ENCODE measurements at places on chromosomes 3 and 15.

GRCh38 chr3:165748094-165748493 lies 89.1 kb downstream of the BCHE start:
- no peak for DNase-seq

DNA sequence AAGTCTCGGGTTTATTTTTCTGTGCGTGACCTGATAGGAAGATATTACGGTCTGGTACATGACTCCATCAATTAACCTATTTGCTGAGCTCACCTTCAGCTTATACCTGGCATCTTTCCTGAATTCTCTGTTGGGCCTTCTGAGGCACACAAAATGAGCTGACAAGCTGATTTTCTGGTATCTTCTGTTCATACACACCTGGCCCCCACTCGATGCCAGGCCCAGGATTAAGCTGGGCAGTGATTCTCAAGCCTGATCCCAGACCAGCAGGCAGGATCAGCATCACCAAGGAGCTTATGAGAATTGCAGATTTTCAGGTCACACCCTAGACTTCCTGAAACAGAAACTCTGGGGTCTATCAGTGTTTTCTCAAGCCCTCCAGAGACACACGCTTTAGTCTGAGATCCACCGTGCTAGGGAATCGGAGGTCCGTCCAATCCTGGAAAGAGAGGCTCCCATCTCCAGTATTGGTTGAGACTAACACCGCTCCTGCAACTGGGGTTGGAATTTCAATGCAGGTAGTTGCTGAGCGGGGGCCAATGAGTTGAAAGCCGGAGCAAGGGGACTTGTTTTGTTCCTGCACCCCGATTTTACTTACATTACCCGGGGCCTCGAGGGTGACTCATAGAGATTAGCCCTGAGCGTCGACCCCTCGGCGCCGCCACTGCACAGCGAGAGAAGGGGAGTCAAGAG lies 636 bp upstream of the EIF1B start:
- DNase-seq, result no peak

GRCh38 chr3:146178006-146178689 lies 17.2 kb upstream of the PLOD2 start:
- no peak for DNase-seq

- DNase-seq, result no peak
Observed at GRCh38 chr3:164401923-164402322, 676.4 kb downstream of the SI start.

GRCh38 chr15:31405200-31405920 lies 78.7 kb downstream of the KLF13 start:
- DNase-seq, result peak; percentile 4

DNA sequence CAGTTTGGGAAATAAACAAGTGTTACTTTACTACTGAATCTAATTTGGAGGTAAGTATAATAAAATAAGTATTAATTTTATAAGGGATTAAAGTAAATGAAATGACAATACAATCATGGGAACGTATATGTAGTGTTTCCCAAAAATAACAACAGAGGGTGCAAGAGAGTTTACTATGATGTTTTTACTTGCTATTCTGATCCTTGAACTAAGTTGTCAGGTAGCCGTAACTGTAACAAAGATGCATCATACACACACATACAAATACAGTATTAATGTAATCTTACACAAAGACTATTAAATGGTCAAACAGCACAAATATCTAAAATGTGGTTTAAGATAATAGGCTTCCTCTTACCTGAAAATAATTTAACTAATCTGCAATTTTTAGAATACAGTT lies 311.4 kb downstream of the TBC1D5 start:
- peak; percentile 6 for DNase-seq

GRCh38 chr15:33612721-33613304 lies 302.0 kb downstream of the RYR3 start:
- no peak for DNase-seq

GRCh38 chr3:180402471-180403073 lies 199.4 kb upstream of the TTC14 start:
- DNase-seq, result no peak

- DNase-seq, result no peak
Observed at GRCh38 chr3:99211309-99211708, 309.8 kb upstream of the DCBLD2 start.

GRCh38 chr3:112092496-112093179 lies 6.4 kb downstream of the C3orf52 start:
- DNase-seq, result peak; percentile 68

- DNase-seq, result no peak
Observed at GRCh38 chr3:86175593-86176444, 815.1 kb downstream of the VGLL3 start.

DNA sequence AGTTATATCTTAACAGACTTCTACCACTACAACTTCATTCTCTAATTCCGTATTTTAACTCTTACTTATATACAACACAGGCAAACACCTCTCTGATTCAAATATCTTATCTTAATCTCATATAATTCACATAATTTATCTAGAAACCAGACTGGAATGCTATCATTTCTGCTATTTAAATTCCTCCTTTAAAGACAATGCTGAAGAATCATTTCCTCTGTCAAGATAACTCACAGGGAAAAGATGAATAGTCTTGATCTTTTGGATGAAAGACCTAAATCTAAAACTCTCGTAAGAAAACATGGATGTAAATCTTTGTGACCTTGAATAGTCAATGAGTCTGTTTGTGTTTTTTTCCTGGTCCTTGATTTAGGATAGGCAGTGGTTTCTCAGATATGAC lies 135.3 kb upstream of the PLXND1 start:
- DNase-seq, result no peak

DNA sequence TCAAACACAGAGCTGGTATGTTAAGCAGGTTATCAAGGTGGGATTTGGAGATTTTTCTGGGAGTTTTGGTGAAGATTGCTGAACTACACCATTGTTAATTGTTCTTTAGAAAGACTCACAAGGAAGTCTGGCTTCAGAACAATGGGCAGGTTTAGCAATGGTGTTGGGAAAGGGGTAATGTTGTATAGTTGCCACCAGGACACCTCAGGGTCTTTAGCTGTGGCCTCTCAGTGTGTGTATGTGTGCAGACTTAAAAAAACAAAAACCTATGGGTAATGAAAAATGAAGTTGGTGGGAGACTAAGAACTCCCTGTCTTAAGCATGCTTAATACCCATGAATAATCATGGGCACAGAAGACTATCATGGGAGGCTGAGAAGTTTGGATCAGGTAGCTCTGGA lies 91.7 kb downstream of the MCTP2 start:
- no peak for DNase-seq

- no peak for DNase-seq
Observed at GRCh38 chr3:186200726-186201125, 91.8 kb upstream of the ETV5 start.

GRCh38 chr3:24435584-24435983 lies 59.1 kb downstream of the THRB start:
- no peak for DNase-seq

DNA sequence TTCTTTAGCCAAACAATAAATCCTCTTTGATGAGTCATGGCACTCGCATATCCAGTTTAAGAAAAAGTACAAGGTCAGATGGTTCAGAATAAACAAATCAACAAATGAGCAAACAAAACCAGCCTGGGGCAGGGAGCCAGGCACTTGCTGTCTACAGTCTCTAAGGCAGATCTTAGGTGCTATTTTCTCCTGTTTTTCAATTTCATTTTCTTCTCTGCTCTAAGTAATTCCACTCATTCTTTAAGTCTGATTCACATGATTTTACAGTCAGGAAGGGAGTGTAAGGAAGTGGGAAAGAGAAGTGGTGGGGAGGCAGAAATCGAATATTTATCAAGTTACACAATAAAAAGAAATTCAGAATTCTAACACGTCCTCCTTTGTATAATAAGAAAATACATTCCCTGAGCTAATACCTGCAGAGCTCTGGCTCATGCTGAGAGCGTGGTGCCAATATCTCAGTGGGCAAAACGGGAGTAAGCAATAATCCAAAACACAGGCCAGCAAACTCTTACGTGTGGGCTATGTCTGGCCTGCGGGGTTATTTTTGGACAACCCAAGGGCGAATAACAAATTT lies 298.6 kb downstream of the ADAMTS17 start:
- DNase-seq, result no peak

GRCh38 chr3:149487598-149488197 lies 13.2 kb downstream of the TM4SF4 start:
- no peak for DNase-seq

DNA sequence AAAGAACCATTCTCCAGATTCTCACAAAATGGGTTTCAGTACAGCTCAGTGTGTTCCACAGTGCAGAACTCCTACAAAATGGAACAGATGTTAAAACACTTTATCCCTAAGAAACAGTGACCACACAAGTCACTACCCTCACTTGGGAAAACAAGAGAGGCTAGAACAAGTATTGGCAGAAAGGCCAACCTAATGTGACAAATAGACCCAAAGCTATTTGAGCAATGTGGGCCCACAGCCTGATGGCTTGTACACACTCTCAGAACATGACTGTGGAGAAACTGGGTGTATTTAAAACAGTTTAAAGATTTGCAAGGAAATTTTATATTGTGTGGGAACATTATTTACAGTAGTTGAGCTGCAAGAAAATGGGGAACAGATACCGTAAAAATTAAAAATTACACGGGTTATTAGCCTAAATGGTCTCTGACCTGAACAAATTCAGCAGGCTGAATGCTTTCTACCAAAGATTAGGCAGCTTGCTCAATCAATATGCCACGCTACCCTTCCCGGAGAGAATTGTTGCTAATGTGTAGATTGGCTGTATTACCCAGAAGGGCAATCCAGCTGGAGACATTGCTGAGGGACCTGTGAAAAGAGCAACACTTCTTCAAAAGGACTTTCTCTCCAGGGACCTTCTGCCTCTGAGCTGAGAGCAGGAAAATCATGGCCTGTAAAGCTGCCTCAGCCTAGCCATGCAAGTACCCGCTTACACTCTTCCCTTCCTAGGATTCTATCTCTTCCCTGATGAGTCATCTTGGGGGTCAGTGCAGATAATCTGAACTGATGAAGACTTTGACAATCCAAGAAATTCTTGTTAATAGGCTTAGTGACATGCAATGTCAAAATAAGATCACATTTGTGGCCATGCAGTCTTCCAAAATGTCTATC lies 97.1 kb downstream of the STRIT1 start:
- no peak for DNase-seq

DNA sequence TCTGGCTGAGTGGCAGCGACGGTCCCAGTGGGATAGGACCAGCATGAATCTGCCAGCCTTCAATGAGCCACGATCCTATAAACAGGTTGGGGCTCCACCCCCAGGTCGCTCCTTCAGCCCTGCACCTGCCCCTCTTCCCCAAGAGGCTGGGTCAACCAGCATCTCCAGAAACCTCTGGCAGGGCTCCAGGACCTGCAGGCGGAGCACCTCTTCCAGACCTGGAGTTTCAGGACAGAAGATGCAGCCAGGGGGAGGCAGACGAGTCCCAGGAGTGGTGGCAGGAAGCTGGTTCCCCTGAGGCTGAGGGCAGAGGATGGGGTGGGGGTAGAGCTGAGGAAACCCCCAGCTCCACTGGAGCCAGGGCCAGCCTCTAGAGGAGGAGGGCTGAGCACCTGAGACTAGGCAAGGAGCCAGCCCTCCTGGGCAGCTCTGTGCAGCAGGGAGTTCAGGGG lies at the start of gene PLA2G4D:
Gene PLA2G4D (minus strand): TSS at position 51 of the 452 bp plus-strand sequence. CDS start 103 bp downstream, outside the sequence.
- peak; percentile 81 for DNase-seq

DNA sequence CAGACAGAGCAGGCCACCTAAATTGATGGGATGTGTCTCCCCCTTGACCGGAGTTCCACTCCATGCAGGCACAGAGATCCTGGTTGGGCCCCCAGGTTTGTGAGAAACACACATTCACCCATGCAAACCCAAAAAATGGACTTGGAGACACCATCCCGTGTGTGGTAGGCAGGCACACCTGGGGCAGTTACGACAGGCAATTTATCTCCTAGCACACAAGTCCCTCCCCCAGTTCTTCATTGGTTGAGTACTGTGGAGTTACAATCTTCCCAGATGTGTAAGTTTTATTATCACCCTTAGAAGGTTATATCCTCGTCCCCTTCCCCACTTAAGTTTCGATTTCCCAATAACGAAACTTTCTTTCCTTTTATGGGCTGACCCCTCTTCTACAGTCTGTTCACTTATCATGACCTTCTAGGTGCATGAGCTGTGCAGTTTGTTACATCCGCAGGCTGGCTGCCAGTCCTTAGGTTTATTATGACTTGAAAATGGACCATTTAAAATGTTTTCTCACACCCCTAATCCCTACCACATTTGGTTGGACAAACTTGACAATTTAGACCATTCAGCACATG lies 27.3 kb downstream of the ARL8B start:
- no peak for DNase-seq

DNA sequence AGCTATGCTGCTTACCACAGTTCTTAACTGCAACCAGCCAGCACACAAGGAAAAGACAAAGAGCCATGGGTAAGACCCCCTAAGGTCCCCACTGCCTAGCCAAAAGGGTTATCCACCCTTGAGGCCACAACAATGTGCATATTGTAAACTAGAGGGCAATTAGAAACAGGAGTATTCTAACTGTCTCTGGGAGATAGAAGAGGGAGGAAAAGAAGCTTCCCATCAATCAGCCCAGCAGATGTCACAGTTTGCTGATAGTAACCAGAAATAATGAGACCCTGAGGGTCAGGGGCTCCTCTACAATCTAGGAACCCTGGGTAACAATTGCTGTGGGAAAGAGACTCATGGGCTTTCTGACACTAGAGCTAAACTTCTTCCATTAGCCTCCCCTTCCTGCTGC lies 20.6 kb upstream of the IFT57 start:
- DNase-seq, result no peak

DNA sequence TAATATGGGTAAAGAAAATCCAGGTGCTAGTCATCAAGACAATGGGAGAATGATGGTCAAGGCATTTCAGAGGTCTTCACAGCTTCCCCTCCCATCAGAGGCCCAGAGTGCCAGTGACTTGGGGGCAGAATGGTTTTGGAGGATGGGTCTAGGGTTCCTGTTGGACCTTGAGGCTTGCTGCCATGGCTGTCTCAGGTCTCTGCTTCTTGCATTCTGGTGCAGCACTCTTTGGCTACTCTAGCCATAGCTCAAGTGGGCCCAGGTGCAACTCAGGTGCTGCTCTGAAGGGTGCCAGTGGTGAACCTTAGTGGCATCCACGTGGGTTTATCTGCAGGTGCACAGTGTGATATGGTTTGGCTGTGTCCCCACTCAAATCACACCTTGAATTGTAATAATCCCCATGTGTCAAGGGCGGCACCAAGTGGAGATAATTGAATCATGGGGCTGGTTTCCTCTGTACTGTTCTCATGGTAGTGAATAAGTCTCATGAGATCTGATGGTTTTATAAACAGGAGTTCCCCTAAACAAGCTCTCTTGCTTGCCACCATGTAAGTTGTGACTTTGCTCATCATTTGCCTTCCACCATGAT lies 48.5 kb upstream of the PEX5L start:
- DNase-seq, result peak; percentile 66

- DNase-seq, result no peak
Observed at GRCh38 chr3:131033480-131034080, 6.9 kb downstream of the NEK11 start.

All from NCI-H2029 (cell line).